ENCODE measurements at places on chromosomes 4 and X.

- no peak for DNase-seq
These were observed 278.6 kb upstream of the GNPDA2 start for GRCh38 chr4:45004847-45005565.

DNA sequence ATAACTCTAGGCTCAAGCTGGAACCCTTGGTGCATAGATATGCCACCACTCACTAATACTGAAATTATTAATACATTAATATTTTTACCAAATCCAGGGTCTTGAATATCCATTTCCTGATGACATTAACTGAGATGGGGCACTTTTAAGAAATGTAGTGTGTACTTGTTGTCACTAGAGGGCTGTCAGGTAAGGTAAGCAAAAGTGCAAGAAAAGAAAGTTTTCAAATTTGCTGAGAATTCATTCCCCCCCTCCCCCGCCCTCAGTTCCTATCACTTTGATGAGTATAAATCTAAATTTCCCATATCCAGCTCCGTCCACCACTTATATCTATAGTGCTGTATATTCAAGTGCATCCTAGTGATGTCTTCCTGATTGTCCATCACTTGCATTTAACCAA lies 20.5 kb upstream of the WDR44 start:
- DNase-seq: no peak

DNA sequence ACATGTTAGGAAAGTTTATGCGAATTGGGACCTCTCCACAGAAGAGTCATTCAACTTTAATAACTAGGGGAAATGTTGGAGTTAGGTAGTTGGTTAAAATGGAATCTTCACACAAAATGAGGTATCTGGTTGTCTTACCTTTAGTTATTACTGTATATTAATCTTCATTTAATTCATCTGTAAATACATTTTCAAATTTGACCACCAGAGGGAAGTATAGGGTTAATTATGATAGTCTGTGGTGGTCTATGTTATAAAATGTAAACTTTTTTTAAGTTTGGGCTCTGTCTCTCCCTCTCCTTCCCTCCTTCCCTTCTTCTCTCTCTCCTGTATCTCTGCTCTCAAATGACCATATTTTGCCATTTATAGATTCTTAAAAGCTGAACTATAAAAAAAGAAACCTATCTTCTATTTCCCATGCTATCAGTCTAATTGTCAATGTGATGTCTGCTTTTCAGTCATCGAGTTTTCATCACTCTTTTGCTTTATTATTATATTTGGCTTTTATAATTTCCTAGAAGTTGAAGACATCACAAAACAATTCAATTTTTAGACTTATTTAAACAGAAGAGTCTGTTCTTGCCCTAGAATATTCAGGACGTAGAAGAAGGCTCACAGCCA lies 49.8 kb downstream of the TMEM144 start:
- DNase-seq: no peak

DNA sequence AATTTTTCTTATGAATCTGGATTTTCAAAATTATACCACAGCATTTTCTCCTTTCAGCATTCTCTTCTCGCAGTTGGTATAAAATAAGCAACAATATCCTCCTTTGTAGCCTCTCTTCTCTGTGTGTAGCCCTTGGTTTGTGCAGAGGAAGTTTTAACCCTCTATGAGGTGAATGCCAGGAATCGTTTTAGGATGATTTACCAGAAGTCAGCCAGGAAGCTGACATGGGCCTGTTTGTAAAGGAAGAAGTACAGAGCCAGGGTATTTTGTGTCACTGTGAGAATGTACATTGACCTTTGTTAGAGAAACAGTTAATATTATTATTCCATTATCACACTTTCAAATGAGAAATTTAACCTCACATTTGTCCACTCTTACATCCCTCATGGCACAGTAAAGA lies 88.9 kb upstream of the RPL34 start:
- DNase-seq: no peak

- peak; percentile 73 for DNase-seq
These were observed at the start of gene CLCN4 for GRCh38 chrX:10156199-10157031. Gene CLCN4, plus strand, starts transcription at chrX:10156975. Its CDS starts 28,058 bp downstream, at chrX:10185033.

- DNase-seq: no peak
These were observed 33.5 kb upstream of the RASSF6 start for GRCh38 chr4:73653695-73654106.

DNA sequence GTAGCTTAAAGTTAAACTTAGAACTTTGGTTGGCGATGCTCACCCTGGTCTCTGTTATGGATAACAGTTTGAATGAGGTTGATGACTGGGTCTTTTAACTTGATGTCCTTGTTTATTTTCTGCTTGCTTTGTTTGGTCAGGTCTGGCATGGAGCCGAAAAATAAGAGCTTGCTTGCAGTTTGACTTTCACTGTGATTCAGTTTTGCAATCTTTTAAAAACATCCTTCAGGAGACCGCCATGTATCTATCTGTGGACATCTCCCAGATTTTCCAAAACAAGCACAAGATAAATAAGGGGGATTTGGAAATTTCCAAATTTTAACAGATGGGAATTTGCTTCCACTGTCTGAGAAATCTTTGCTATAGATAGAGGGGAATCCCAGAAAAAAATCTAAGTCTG lies 246.7 kb downstream of the PALLD start:
- no peak for DNase-seq

- DNase-seq: no peak
These were observed 189.6 kb upstream of the POF1B start for GRCh38 chrX:85569096-85569495.

- no peak for DNase-seq
These were observed 30.1 kb downstream of the PDE5A start for GRCh38 chr4:119598521-119598920.
